Stimulated activated CD4-positive, alpha-beta T cell treated with anti-CD3 and anti-CD28 coated beads, TNF-alpha, amount 100 ng/mL, for 24 hours (primary cell): ENCODE measurements at places on chromosomes 3 and 15.

DNA sequence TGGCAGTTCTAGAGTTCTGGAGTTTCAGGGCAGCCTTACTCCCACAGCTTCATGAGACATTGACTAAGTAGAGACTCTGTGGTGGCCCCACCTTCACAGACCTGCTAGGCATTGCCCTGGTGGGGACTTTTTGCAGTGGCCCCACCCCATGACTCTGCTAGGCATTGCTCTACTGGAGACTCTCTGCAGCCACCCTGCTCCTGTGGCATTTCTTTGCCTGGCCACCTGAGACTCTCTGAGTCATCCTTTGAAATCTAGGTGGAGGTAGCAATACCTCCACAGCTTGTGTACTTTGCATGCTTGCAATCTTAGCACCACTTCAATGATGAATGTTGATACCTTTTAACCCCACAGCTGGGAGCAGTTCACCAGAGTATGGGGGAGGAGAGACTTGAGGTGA, 40.6 kb upstream of the DHX36 start:
- no peak for DNase-seq

- no peak for DNase-seq
These were observed 31.1 kb upstream of the SMAD6 start for GRCh38 chr15:66670762-66671580.

DNA sequence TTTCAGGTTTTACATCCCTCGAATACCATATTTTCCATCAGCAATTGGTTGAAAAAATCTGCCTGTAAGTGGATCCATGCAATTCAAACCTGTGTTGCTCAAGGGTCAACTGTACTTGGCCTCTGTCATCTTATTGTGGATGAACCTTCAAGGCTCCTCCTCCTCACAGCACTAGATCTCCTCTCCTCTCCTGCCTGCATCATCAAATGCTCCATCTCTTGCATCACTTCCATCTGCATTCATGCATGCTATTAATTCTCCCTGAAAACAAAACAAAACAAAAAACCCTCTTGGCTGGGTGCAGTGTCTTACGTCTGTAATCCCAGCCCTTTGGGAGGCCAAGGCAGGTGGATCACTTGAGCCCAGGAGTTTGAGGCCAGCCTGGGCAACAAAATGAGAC, 10.1 kb downstream of the BCL2L10 start:
- DNase-seq, result no peak

DNA sequence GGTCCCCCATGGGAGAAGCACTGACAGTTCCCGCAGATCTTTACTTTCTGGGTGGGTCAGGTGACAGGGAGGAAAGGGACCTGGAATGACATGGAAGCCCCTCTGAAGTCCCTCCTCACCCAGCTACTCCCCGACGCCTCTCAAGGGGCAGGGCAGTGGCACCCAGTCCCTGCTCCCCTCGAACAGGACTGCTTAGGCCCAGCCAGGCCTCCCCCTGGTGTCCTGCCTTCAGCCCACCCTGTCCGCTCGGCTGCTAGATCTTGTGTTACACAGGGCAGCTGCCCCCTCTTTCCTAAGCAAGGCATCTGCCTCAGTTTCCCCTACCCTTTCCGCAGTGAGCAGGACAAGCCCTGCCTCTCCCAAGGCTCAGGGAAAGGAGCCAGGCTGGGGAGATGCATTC, 226.5 kb downstream of the XXYLT1 start:
- DNase-seq, result no peak

DNA sequence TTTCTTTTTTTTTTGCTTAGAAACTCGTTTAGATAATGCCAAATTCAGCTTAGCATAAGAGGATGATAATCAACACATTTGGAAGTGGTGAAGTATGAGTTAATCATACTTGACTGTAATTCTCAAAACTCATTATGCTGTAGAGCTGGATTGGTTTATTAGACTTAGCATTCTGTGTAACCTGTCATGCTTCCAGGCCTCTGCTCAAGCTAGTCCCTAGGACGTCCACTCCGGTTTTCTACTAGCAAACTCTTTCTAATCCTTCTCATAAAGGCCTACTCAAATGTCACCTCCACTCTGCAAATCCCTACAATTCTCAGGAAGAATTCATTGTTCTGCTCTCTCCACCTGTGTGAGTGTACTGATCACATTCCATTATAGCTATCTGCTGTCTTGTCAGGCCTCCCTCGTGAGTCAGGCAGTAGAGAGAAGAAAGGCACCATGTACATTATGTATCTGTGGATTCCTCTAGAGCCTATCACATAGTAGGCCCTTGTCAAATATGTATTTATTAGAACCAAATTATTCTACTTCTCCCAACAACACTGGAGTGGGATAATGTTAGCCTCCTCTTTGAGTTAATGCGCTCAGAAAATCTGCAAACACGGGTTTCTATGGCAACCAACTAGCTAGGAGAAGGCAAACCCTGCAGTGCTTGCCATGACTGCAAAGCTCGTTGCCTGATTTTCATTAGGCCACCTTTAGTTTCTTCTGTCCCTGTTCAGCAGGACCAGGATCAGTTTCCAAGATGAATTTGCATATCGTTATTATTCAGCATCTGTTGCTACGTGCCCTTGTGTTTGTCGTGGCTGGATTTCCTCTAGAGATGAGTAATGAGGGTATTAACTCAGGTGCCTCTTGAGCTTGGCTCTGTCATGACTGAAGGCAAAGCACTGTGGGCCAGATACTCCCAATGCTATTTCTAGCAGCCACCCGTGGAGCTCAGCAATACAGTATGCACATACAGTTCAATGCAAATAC, 30.7 kb downstream of the ATP13A5 start:
- no peak for DNase-seq
